ENCODE measurements at places on chromosomes 3 and 15.

GRCh38 chr3:10945683-10946287, 46.8 kb upstream of the SLC6A1 start:
- no peak for DNase-seq

GRCh38 chr3:13110678-13111116, 37.5 kb upstream of the IQSEC1 start:
- DNase-seq, result no peak

DNA sequence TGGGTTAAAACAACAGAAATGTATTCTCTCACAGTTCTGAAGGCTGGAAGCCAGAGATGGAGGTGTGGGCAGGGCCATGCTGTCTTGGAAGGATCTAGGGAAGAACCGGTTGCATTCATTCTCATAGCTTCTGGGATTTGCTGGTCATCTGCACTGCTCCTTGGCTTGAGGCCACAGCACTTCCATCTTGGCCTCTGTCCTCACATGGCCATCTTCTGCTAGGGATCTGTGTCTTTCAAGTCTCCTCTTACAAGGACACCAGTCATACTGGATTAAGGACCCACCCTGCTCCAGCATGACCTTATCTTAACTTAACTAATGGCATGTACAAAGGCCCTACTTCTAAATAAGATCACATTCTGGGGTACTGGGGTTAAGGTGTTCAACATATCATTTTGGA, 47.7 kb downstream of the RPLP1 start:
- DNase-seq, result no peak

DNA sequence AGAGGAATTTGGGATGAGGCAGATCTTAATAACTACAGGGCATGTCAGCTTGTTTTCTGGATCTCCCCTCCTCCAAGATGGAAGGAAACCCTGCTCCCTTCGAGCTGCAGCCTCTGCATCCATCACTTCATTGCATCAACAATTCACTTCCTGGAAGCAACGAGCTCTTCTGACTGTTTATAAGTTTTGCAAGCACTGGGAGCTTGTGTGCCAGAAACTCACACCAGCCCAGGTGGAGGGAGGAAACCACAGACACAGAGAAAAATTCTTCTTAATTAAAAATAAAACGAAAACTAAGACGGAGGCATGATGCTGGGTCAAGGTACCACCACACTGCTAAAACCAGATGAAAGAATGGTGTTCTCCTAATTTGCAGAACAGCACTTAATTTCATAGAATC, 10.6 kb downstream of the LRIG1 start:
- DNase-seq, result no peak

GRCh38 chr15:74194572-74195559, 7.7 kb downstream of the STRA6 start:
- DNase-seq, result no peak

DNA sequence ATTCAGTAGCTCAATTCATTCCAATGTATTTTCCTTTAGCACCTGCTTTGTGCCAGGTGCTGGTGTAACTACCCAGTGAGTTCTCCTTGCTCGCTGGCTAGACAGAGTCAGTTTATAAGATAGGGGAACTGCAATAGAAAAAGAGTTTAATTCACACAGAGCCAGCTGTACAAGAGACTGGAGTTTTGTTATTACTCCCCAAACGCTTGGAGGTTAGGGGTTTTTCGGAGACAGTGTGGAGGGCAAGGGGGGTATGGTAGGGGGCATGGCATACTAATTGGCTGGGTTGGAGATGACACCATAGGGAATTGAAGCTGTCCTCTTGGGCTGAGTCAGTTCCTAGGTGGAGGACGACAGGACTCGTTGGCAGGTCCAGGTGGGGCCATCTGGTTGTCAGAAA, 5.4 kb upstream of the CFAP91 start:
- DNase-seq, result no peak

GRCh38 chr3:22040150-22040549, 289.1 kb upstream of the ZNF385D start:
- DNase-seq, result no peak

DNA sequence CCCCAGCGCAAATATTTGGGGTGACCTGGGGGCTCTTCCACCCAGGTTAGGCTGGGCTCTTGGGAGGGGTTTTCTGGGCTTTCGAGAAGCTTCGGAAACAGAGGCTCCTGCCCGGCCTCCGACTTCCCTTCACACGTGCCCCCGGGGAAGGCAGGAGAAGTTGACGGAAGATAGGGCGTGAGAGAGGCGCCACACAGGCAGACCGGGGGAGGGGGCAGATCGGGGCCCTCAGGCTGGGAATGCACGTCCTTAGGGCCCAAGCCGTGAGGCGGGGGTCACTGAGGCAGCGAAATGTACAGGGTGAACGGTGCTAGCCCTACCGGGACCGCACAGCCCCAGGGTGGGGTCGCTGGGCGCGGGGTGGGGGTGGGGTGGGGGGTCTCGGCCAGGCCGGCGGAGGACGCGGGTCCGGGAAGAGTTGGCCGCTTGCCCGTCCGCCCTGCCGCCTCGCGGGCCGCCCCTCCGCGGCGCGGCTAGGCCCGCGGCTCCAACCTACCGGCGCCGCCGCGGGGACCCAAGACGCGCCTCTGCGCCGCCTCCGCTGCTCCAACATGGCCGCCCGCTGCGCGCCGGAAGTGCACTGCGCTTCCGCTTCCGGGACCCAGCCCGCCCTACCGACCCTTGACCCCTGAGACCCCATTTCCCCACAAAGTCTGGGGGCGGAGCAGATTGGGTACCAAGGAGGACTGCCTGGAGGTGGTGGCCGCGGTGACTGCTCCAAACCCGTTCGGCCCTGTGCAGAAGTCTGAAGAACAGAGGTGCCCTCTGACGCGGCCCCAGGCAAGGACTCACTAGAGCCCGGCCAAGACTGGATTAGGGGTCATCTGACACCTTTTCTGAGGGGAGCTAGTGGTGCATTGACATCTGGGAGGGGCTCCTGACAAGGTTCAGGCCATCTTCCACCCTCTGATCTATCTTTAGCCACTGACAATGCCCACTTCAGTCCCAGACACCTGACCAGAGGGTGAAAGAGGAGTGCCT, at the start of gene CCDC71:
Gene CCDC71 (minus strand): TSS at position 561 of the 981 bp plus-strand sequence. CDS start 2,123 bp downstream, outside the sequence.
- DNase-seq, result no peak

- DNase-seq, result no peak
Measured at GRCh38 chr3:13385373-13385965, 34.7 kb downstream of the NUP210 start.

GRCh38 chr3:22704166-22704565, 499.0 kb upstream of the UBE2E2 start:
- no peak for DNase-seq

All from NCI-H1694 treated with DMSO at 0.1 percent for 48 hours (cell line).